Mucosa of gallbladder (tissue), 1 donor: ENCODE measurements at places on chromosomes 5 and 9.

DNA sequence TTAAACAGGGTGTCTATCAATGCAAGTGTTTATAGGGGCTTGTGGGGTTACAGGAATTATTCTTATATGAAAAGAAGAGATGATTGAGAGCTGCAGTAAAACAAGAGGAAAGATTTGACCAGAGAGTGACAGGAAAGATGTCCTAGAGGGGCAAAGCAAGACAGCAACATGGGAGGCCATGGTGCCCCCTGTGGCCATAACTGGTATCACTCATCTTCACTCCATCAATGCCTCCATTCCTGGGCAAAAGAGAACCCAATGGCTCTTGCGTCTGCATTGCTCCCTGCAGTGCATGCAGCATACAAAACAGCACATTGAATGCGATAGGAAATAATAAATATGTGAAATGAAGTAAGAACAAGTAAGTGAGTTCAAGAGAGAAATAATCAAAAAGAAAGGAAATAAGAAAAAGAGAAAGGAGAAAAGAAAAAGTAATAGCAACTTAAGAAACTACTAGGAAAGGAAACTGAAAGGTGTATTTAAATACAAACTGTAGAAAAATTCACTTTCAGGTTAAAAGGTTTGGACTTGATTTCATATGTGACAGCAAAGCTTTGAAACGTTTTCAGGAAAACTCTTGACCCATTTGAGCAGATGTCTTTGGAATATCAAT is 206.6 kb downstream of the SEMA5A start:
- no peak for DNase-seq

DNA sequence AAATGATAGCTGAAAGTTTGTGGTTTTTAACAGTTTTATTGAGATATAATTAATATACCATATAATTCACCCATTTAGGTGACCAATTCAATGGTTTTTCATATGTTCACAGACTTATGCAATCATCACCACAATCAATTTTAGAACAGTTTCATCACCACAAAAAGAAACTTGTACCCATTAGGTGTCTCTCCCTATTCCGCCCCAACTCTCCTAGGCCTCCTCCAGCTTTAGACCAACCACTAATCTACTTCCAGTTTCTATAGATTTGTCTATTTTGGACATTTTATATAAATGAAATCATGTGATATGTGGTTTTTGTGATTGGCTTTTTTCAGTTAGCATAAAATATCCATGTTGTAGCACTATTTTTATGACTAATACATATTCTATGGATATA is 38.6 kb downstream of the YTHDC2 start:
- DNase-seq = no peak

DNA sequence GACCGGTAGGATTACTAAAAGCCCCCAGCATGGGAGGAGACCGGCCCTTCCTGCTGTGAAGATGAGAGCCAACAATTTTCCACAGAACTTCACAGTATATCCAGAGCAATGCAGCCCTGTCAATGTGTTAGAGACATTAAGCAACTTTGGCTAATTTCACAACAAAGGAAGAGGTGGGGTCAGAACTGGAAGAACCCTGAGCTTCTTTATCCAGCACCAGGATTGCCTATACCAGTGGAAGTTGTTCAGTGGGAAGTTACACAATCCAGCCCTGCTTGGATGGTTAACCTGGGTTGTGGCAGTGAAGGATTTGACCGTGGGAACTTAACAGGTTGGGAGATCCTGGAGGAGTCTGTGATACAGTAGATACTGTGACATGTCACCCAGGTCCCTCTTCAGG is 197.0 kb downstream of the FBN2 start:
- no peak for DNase-seq

DNA sequence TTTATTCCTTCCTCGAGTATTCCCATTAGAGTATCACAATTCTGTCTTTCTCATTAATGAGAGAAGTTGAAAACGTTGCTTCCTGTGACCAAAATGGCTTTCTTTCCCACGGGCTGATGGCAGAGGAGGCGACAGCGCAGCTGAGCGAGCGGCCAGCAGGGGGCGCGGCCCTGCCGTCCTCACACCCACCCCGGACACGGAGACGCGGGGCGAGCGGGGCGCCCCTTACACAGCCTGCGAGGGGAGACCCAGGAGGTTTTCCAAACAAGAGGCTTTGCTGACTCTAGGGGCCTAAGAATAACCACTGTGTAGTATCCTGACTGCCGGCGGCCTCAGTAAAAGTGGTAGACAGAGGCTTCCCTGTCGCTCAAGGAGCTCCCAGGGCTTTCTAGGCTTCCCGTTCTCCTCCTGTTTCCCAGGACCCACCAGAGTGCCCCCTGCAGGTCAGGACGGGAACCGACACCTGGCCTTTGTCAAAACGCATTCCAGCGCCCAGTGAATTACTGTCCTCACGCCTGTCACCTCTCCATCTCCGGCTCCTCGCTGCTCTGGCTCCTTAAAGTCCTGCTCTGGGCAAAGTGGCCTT is 27.3 kb upstream of the FGF1 start:
- peak; percentile 89 for DNase-seq
